Left ventricle myocardium superior (tissue), 1 donor: ENCODE measurements at places on chromosomes 3 and 15. TPM values are rescaled to one million over a fixed set of nuclear protein-coding genes. Genes with fewer than 3 reads are reported as not detected.

The KNL1 gene
- total RNA-seq: 0.89 TPM

The RETNLB gene
- total RNA-seq: not detected

GRCh38 chr3:128577711-128578110 is 72.9 kb downstream of the RPN1 start:
- DNase-seq: no peak

DNA sequence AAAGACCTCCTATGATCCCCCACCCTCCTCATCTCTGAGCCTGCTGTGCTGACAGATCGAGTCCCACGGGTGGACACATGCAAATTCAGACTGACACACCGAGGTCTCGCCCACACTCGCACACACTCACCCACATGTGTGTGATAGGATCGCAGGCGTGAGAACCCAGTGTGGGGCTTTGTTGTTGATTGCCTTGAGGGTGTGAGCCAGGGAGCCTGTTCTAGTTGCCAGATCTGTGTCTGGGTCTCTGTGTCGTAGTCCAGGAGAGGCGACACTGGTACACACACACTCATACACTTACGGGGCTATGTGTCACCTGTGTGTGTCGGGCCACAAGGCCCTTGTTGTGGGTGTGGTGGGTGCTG is 2.0 kb downstream of the EPHB3 start:
- no peak for DNase-seq
